ENCODE measurements at places on chromosomes 2 and 18. TPM values are rescaled to one million over a fixed set of nuclear protein-coding genes. Genes with fewer than 3 reads are reported as not detected.
A peak's percentile ranks its signal among the peaks of the same experiment; 100 is the strongest.

DNA sequence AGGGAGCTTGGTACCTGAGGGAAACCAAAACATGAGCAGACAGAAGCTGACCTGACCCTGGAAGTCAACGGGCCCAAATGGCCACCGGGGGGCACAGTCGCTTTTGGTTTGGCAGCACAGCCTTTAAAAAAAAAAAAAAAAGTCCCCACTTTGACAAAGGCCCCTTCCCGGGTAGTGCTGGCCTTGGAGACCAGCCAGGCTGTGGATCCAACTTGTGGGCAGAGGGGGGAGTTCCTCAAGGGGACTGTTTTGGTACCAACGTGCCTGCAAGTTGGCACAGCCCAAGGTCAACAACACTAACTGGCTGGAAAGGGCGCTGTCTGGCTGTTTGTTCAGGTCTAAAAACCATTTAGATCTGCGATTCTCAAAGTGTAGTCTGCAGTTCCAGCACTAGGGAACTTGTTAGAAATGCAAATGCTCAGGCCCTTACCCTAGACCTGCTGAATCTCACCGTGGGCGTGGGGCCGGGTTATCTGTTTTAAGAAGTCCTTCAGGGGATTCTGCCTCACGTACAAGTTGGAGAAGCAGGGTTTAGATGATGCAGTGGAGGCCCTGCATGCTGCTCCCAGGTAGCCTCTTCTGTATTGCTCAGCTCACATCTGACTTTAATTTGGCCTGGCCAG, 83.0 kb downstream of the LPIN1 start:
- peak; percentile 73 for DNase-seq
- H3K27ac ChIP-seq, result peak overlapping the region; percentile 70
- peaks cover 10% of the 10 kb centered on the region for H3K36me3 ChIP-seq
- no peaks in the 10 kb centered on the region for H3K27me3 ChIP-seq
- no peak overlapping the region for H3K4me3 ChIP-seq

The ANKRD30BL gene
- not detected for total RNA-seq

The IL36A gene
- not detected for total RNA-seq

DNA sequence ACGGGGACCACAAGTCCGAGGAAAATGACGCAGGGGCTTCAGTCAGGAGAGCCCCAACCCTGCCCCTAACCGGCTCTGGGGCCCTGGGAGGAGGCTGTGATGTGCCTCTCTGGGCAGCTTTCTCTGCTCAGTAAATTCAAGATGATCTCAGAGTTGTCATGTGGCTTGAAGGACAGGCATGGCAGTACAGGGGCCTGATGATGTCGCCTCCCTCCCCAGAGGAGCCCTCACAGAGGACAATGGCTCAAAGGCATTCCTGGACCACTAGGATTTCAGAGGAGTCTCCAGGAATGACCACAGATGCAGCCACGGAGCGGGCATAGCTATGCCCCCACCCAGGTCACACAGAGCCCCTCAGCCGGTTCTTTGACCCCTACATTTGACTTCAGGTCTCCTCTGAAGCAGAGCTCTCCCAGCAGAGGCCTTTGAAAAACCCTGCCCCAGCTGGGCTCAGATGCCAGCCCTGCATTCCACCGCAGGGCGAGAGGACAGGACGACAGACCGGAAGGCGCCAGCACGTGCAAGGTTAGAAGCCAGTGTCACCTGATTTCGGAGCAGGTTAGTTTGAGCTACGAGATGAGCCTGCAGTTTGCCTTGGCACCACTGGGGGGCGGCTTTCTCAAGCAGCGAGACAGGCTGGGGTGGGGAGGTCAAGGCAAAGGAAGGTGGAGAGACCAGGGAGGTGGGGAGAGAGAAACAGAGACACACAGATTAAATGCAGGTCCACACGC, 39.2 kb downstream of the BIN1 start:
- H3K4me1 ChIP-seq, result peaks cover 46% of the 10 kb centered on the region
- peak overlapping the region; percentile 56 for H3K27ac ChIP-seq
- no peak overlapping the region for H3K4me3 ChIP-seq
- peaks cover 44% of the 10 kb centered on the region for H3K36me3 ChIP-seq
- DNase-seq, result peak; percentile 69
- H3K27me3 ChIP-seq, result no peaks in the 10 kb centered on the region

The SLC4A3 gene
- 4.0 TPM for total RNA-seq

The FEV gene
- not detected for total RNA-seq

DNA sequence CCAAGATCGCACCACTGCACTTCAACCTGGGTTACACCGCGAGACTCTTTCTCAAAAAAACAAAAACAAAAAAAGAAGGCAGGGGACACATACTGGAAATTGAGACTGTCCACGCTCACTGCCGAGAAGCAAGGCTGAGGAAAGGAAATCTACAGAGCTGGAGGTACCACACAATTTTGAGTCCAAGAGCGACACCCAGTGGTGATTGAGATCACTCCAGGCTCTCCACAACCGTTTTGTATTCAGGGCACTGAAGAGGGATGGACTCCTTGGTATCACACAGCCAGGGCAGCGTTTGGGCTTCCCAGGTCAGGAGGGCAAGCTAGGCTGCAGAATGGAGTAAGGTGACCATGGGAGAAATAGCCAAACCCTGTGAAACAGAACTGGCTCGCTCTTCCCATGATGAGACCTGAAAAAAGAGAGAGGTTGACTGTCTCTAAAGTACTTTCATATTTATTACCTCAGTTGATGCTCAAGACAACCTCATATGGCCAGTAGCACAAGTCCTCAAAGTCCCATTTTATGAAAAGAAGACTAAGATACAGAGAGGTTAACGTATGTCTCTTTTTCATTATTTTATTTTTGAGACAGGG, 74.5 kb upstream of the YPEL5 start:
- no peaks in the 10 kb centered on the region for H3K4me1 ChIP-seq
- no peaks in the 10 kb centered on the region for H3K36me3 ChIP-seq
- no peak overlapping the region for H3K27ac ChIP-seq
- DNase-seq, result peak; percentile 62

The UGT1A1 gene
- not detected for total RNA-seq

DNA sequence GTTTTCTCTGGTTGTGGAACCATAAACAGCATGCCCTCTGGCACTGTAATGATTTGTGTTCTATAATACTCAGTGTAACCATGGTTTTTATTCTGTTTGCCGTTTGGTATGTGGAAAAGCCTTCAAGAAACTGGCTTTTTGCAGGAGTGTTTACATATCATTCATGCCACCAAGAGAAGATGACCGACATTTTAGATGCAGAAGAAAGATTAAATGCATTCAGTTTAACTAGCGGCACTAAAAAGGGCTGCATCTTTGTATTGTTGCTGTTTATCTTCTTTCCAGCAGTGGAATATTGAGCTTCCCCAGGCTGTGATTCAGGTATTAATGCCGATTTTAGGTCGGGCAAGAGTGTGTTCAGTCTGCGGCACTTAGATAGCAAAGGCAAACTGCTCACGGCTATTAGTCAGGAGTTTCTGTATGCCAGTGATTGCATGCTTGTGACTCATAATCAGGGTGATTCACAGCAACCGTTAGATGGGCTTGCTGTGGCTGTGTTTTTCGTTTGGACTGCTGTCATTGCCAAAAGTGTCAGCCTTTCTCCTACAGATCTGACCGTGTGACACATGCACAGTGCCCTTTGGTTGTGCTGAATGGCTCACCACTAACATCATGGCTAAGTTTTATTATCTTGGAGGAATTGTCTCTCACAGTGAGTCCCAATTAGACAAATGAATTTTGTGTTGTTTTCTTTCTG, 479.7 kb downstream of the PARD3B start:
- peak overlapping the region; percentile 30 for H3K4me3 ChIP-seq
- H3K27ac ChIP-seq, result peak overlapping the region; percentile 98
- no peaks in the 10 kb centered on the region for H3K36me3 ChIP-seq
- no peaks in the 10 kb centered on the region for H3K27me3 ChIP-seq

The ELOA2 gene
- not detected for total RNA-seq

DNA sequence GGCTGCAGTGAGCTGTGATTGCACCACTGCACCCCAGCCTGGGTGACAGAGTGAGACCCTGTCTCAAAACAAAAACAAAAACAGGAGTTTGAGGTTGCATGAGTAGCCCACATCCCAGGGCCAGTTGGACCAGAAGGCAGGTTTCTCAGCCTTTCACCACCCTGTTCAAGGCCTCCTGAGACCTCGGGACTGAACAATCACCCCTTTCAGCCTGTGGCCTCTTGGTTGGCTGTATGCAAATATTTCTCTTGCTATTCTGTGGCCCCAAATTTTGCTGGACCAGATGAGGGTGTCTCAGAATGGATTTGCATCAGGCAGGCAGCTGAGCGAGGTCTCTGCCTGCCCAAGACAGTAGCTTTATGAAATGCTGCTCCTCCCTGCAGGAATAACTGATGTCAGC, 56.9 kb downstream of the DPYSL5 start:
- H3K36me3 ChIP-seq, result no peaks in the 10 kb centered on the region
- H3K4me1 ChIP-seq, result no peaks in the 10 kb centered on the region
- no peak overlapping the region for H3K27ac ChIP-seq

The ABCB11 gene
- not detected for total RNA-seq

DNA sequence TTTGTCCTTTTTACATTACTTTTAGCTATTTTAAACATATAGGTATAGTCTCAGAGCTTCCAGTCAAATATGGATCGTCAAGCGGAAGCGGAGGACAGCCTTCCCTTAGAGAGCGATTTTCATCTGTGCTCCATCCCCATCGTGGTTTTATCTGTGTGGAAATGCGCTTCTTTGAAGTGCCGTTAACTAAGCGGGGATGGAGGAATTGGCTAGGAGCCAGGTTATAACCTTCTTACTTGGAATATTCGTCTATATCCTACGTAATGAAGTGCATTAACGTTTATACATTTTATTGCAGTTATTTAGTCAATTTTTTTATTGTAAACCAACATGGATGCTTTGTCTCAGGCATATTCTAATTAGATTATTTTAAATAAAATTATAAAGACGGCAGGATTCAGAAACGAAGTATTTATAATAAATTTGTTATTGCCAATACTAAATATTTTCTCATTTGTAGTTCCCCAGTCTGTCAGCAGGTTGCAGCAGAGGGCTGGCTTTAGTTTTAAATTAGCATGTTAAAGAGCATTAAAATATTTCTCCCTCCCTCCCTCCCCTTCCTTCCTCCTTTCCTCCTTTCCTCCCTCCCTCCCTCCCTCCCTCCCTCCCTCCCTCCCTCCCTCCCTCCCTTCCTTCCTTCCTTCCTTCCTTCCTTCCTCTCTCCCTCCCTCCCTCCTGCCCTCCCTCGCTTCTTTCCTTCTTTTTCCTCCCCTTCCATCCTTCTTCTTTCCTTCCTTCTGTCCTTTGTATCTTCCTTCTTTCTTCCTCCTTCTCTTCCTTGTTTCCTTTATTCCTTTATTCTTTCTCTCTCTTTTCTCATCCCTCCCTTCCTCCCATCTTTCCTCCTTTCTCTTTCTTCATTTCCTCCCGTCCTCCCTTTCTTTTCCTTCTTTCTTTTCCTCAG, 80.6 kb upstream of the DOCK10 start:
- no peak overlapping the region for H3K4me3 ChIP-seq
- no peaks in the 10 kb centered on the region for H3K36me3 ChIP-seq
- no peak for DNase-seq

DNA sequence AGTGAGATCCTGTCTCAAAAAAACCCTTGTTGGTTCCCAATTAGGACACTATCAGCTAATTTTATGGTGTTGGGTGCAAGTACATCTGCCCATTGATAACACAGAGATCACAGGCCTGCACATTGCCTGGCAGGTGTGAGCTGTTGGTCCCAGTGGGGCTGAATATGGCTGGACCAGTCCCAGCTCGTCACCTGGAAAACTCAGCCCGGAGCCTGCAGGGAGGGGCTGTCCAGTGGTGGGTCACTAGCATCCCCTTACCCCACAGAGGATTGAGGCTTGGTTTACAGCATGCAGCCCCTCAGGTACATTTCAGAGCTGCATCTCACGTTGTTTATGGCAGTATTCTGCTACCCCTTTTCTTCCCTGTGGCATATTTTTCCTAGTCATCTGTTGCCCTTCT, 40.8 kb upstream of the CHMP1B start:
- H3K27ac ChIP-seq, result no peak overlapping the region
- H3K4me3 ChIP-seq, result no peak overlapping the region
- no peaks in the 10 kb centered on the region for H3K27me3 ChIP-seq
- no peaks in the 10 kb centered on the region for H3K36me3 ChIP-seq

- no peaks in the 10 kb centered on the region for H3K36me3 ChIP-seq
- peaks cover 9% of the 10 kb centered on the region for H3K4me1 ChIP-seq
- no peak overlapping the region for H3K4me3 ChIP-seq
- H3K27ac ChIP-seq, result no peak overlapping the region
These were observed 4.9 kb downstream of the GPR55 start for GRCh38 chr2:230920167-230920566.

DNA sequence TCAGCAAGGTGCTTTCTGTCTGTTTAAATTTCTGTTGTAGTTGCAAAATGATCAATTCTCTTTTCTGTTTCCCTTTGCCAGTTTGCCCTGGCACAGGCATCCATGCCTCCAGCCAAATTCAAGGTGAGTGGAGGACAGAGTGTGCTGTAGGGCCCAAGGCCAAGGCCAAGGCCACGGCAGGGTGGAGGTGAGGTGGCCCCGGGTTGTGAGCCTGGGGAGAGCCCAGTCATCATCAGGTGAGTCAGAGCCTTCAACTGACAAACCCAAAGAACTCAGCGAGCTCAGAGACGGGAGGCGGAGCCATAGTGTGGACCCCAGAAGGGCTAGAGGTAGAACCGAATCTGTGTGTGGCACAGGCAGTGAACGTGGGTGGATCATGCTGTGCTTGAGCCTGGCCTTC, 55.7 kb downstream of the BCL2L11 start:
- no peaks in the 10 kb centered on the region for H3K36me3 ChIP-seq
- no peaks in the 10 kb centered on the region for H3K27me3 ChIP-seq
- peaks cover 16% of the 10 kb centered on the region for H3K4me1 ChIP-seq
- H3K27ac ChIP-seq, result no peak overlapping the region

DNA sequence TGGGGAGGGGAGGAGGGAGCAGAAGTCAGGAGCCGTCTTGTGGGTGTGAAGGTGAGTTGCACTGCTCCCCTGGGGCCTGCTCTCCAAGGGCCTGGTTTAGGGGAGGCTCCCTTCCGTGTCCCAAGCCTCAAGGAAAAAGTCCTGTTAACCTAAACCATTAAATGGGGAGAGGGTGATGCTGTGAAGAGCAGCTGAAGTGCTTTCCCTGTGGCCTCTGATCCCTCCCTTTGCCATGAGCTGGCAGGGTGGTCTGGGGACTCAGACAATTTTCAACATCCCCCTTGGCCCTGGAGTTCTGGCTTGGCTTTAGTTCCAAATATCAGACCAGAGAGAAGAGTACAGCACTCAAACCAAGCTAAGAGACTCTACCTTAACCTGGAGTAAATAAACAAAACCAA, 692 bp upstream of the POMC start:
- peaks cover 55% of the 10 kb centered on the region for H3K27me3 ChIP-seq
- H3K36me3 ChIP-seq, result no peaks in the 10 kb centered on the region
- no peak for DNase-seq
- H3K27ac ChIP-seq, result no peak overlapping the region
- peaks cover 5% of the 10 kb centered on the region for H3K4me1 ChIP-seq

GRCh38 chr2:63436488-63436887, 151.8 kb downstream of the WDPCP start:
- H3K4me3 ChIP-seq, result no peak overlapping the region
- no peak for DNase-seq
- no peaks in the 10 kb centered on the region for H3K4me1 ChIP-seq
- no peaks in the 10 kb centered on the region for H3K27me3 ChIP-seq

DNA sequence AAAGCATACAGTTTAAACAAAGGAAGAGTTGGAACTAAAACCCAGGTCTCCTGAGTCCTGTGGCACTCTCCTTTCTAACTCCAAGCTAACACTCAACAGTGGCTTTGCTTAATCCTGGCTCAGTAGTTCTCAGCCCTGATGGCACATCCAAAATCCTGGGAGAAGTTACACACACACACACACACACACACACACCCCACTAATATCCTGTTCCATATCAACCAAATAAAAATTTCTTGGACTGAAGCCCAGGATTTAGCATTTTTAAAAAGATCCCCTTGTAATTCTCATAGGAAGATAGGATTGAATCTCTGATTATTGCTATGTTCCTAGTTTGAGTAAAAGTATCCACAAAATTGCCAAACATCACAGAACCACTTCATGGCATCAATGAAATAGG, 136.1 kb upstream of the RIOK3 start:
- no peaks in the 10 kb centered on the region for H3K36me3 ChIP-seq
- DNase-seq, result no peak
- H3K27me3 ChIP-seq, result no peaks in the 10 kb centered on the region
- H3K4me3 ChIP-seq, result no peak overlapping the region
- no peak overlapping the region for H3K27ac ChIP-seq

Data from SJSA1 (cell line).